ENCODE measurements at places on chromosomes 12 and 14.

GRCh38 chr12:67797753-67798152 lies 149.2 kb downstream of the DYRK2 start:
- DNase-seq: no peak

DNA sequence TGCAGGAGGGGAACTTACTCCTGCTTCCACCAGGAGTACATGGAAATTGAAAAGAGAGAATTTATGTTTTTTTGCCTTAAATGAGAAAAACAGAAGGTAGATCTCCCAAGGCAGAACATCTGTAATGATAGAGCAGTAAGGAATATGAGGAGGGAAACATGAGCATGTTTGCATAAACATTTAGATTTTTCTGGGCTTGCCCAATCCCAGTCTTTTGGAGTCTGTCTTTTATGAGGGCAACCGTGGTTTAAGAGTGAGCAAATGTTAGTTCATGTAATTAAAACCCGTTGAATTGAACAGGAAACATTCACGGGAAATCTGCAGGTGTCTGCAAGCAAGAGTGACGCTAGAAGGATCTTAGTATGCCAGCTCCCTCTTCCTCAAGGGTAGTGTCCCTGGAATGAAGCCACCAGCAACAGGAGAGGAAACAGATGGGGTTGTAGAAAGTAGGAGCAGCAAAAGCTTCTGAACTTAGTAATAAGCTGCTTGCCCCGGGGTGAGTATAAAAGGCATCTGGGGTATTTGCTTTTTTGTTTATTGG lies 79.3 kb downstream of the ARF6 start:
- DNase-seq: no peak

- no peak for DNase-seq
Observed at GRCh38 chr12:3154006-3154405, 76.8 kb downstream of the TSPAN9 start.

GRCh38 chr14:53328841-53329240 lies 175.7 kb upstream of the DDHD1 start:
- no peak for DNase-seq

DNA sequence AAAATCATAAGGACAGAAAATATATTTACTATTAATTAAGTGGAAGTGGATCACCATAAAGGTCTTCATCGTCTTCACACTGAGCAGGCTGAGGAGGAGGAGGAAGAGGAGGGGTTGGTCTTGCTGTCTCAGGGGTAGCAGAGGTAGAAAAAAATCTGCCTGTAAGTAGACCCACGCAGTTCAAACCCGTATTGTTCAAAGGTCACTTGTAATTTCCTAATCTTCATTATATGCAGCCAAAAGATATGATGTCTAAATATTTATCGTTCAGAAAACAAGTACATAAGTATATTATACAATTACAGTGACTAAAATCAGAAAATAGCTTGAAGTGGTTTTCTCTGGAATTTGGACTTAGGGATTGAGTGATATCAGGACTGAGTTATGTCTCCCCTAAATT lies 72.1 kb downstream of the GTF2A1 start:
- DNase-seq: no peak

- no peak for DNase-seq
Observed at GRCh38 chr12:41897593-41897992, 247.1 kb downstream of the GXYLT1 start.

- no peak for DNase-seq
Observed at GRCh38 chr14:19920021-19920657, at the start of gene OR4K5. Gene OR4K5, plus strand, starts transcription at chr14:19920607. Its CDS starts 0 bp downstream, at chr14:19920607.

DNA sequence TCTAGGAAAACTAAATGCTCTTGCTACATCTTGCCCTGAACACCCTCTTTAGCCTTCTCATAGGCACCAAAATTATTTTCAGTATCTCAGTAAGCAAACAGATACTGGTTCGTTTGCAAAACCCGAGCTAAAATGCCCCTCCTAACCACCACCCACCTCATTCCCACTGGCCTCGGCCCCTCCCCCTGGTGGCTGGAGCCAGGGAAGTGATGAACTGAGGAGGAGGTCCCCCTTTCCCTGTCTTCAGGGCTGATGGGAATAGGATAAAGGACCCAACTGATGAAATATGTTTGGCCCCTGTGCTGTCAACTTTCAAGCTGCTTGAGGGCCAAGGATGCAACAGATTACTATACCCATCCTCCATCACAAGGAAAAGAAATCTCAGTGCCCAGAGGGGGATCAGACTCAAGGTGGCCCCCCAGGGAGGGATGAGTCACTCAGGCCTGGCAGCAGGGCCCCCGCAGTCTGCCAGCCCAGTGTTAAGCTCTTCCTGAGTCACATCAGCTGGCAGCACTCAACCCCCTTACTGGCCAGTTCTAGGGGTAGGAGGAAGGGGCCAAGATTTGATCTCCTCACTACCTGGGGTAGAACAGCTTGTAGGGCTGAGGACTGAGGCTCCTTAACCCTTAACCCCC lies 1.7 kb downstream of the ANKRD52 start:
- DNase-seq: no peak

GRCh38 chr14:93987815-93988476 lies 9.2 kb upstream of the CCDC197 start:
- no peak for DNase-seq

DNA sequence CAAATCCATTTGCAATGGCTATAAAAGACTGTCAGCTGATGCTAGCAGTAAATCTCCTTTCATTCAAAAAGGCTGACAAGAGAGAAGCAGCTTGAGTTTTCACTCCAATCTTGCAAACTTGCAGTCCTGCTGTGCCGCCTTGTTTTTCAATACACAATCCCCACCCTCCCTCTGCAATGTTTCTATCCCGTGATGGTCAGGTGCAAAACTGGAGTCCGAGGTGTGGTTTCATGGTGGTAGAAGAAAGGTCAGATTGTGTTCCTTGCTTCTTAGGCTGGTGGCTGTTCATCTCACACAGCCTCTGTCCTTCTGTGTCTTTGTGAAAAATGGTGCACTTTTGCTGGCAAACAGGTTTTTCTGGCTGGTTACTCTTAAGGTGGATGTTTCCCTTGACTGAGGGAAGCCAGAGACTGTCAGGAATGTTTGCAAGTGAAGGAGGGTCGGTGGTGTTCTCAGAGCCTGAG lies 27.7 kb upstream of the TBX3 start:
- no peak for DNase-seq

DNA sequence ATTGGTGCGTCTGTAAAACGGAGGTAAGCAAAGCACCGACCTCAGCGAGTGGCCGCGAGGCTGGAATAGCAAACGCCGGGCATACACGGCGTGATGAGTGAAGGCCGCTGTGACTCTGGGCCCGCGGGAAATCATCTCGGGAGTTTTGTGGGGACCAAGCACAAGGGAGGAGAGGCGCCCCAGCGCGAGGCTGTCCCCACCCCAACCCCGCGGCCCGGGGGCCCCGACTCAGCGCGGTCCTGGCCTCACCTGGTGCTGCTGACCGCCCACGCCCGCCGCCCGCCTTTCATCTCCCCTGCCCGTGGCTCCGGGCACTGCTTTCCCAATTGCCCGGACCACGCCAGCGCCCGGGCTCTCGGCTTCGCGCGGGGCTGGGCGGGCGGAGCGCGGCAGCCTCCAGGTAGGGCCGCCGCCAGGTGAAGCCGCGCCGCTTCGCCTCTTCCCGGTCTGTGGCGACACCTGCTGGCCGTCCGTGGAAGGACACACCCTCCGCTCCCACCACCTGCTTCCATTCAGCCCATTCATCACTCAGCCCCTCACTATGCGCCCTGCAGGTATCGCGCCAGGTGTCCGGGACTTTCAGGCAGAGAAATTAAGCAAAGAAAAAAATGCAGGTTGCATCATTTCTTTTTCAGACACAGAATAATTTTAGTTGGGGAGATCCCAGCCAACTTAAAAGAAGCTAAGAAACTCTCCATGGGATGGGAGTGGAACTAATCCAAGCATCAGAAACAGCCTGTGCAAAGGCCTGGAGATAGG lies 360.4 kb downstream of the MED13L start:
- DNase-seq: peak; percentile 73

DNA sequence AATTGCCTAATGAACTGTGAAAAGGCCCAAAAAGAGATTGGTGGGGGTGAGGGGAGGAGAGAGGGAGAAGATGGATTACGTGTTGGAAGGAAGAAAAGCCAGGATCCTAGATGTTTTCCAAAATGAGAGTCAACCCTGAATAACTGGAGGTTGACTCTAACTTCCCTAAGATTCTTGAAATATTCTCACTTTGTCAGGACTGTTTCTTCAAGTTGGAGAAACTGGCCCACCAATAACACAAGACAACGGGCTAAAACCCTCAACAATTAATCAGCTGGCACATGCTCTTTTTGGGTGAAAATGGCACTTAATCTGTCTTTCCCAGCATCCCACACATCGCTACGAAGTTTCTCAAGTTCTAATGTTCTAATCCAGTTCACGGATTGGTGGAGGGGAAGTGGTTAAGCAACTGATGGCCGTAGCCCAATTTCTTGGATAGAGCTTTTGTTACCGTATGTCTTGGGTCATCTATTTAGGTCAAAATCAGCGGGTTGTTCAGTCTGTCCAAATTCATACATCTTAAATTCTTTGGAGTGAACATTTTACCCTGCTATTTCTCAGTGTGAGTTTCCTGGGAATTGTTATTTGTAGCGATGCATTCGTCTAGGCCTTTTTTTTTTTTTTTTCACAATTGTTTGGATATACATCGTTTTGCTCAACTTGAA lies 49.0 kb downstream of the GPHB5 start:
- no peak for DNase-seq

DNA sequence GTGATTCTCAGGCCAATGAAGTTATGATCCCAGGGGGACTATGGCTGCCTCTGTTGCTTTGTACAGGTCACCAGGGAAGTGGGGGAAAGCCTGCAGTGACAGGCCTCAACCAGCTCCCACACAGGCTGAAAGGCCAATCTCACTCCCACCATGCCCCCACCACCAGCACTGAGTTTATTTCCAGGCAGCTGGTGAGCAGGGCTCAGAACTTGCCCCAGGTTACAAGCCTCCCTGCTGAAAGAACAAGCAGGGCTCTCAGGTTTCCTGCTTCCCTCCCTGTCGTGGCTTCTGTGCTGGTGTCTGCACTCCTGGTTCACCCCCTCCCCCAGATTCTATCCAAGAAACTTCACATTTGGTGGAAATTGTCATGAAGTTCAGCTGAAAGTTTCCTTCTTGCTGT lies 260.3 kb downstream of the CCDC59 start:
- no peak for DNase-seq

DNA sequence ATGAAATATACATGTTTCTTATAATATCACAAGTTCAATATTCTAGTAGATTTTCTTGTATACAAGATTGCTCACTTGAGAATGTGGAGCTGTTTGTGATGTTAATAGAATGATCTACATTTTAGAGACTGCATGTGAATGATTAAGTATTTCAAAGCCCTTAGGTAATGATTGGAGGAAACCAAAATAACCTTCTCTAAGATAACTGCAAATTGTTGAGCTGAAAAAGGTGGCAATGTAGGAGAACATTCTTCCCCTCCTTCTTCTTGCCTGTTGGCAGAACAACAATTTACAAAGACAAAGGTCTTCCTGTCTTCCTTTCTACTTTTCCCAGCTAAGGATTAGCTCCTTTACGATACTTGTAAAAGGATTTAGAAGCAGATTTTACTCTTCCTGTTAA lies 2.0 kb upstream of the CLEC6A start:
- DNase-seq: no peak

DNA sequence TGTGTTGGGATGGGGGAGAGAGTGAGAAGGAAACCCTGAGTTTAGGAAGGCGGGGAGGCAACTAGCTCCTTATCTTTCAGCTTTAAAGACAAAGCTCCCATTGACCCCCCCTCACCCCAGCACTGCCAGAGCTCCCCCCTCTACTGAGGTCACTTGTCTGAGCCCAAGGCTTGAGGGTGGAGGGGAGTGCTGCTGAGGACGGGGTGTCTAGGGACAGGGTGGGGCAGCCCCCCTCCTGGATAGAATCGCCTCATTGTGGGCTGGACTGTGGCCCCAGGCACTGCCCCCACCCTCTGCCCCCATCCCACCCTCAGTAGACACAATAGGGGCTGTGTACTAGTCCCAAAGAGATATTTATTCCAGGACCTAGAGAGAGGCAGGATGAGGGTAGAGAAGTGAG lies 3.0 kb downstream of the ERBB3 start:
- DNase-seq: no peak

DNA sequence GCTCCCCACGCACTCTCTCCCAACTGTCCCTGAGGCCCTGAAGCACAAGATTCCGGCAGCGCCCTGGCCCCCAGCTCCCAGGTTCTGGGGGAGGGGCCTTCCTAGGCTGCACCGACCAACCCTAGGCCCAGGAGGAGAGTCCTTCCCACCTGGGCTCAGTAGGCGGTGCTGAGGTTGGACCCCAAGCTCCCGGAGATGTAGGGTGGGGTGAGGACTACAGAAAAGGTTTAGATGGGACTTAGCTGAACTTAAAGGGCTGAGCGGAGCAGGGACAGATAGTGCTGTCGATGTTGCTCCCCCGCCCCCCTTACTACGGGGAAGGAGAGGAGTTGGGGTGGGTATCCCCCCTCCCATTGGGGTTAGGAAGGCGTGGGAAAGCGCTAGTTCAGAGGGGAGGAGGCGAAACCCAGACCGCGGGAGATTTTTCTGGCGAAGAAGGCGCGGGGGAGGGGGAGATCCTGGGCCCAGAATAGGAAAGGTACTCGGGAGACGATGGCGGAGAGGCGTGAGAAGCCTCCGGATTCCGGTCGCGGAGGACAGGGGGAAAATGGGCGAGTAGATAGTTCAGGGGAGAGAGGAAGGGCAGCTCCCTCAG lies 4.2 kb upstream of the BAZ2A start:
- no peak for DNase-seq

GRCh38 chr14:61568572-61569011 lies 126.7 kb upstream of the HIF1A start:
- DNase-seq: peak; percentile 95

- no peak for DNase-seq
Observed at GRCh38 chr12:53402871-53403270, 20.8 kb upstream of the AMHR2 start.

GRCh38 chr12:91222746-91223145 lies 40.1 kb upstream of the DCN start:
- no peak for DNase-seq
